ENCODE measurements at places on chromosomes 13 and 19. TPM values are rescaled to one million over a fixed set of nuclear protein-coding genes. Genes with fewer than 3 reads are reported as not detected.

GRCh38 chr19:5147074-5147977 is 178.4 kb downstream of the KDM4B start:
- no peak for DNase-seq

DNA sequence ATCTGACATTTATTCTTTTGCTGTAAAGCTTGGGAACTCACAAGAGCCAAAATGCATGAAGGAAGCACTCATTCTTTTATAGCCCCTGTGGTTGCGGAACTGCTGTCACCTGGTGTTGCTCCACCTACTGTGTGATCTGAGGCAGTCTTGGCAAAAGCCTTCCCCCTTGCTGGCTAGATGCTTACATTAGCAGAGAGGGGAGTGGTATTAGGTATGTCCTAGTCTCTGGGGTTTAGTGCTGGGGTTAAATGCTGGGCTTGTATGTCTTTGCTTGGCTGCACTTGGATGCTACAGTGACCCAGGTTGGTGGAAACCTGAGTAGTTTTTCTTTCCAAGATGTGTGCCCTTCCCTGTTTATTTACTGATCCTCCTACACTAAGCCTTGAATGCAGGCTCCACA is 99.3 kb downstream of the WDFY2 start:
- DNase-seq, result no peak

The RHPN2 gene
- 18.4 TPM for total RNA-seq

DNA sequence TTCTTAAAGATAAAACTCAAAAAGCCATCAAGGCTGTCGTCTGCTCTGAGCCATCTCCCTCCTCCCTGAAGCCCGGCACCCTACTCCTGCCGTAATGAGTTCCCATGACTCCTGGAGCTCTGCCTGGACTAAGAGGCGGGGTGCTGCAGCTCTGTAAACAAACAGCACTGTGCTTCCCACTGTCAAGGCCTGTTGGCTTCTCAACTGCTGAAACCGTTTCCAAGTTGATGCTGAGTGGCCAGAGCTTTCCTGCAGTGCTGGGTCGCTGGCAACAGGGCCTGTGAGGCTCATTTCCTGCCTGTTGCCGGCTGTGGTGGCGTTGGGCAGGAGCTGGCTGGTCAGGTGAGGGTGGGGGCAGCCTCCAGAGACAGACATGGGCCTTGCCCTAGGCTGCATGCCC is 26.7 kb upstream of the ISYNA1 start:
- DNase-seq, result peak; percentile 81
